Memory B cell (primary cell): ENCODE measurements at places on chromosomes 4 and X.

DNA sequence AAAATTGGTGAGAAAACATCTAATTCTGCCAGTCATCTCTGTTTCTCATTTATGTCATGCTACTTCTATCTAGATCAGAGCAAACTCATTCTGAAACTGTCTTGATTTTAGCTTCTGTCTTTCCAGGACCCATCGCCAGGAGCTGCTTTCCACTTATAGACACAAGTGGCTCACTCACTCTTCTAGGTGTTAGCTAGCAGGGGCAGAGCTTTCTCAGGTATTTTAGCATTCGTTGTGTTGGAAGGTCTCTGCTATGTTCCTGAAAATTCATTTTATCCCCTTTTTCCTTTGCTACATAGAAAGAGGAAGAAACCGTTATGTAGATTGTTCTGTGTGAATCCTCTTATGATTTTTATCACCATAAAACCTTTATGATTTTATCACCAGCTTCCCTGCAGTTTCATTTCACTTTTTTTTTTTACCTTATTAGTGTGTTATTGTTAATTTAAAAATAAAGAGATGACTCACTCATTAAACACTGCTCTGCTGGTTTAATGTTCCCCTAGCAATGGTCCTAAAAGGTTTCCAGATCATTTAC is 246.6 kb upstream of the AADAT start:
- DNase-seq = no peak

DNA sequence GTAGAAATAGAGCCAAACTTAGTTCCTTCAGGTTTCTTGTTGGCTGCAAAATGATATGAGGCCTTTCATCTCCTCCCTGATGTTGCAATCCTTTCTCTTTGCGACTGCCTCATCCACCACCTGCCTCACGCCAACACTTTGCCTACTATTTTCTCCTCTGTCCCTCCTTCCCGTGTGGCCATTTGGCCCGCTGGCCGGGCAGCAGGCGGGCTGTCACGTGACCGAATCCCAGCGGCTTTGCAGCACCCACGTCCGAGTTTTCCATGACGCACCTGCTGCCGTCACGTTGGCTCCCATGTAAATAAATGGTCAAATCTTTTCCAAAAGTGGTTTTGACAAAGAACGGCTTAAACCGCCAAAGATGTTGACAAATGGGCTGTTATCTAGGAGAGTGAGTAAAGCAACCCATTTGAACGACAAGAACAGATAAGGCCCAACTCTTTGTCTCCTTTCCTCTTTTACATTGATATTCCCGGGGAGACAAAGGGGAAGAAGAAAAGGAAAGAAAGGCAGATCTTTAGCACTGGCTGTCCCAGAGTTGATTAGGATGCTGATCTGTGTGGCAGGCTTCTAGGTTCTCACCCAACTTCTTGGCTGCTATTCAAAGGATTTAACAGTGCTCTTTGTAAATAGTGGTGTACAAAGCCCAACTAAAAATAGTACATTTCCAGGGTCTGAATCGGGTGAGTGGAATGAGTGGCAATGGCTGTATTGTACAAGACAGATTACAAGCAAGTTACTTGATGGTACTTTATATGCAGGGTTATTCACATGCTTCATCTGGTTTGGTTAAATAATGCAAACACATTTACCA is 174.2 kb upstream of the JADE1 start:
- no peak for DNase-seq

- DNase-seq = no peak
Measured at GRCh38 chr4:28269426-28269825, 1408.8 kb downstream of the STIM2 start.

GRCh38 chr4:113303315-113303714 is 253.9 kb downstream of the ANK2 start:
- DNase-seq = no peak

DNA sequence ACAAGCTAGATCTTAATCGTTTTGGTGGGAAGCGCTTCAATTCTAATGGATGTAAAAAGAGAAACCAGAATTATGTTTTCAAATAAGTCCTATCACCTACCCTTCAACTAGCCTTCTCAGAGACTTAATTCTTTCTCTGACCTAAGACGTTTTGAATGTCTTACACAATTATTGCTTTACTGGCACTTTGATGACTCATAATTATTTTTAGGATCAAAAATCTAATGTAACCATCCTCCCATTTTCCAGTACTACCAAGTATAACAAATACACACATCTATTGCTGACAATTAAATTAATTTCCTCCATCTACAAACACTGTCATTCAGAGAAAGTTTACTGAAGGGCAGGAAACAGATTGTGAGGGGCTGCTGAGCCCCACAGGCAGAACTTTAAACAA is 108.6 kb downstream of the PPP3CA start:
- DNase-seq = no peak

DNA sequence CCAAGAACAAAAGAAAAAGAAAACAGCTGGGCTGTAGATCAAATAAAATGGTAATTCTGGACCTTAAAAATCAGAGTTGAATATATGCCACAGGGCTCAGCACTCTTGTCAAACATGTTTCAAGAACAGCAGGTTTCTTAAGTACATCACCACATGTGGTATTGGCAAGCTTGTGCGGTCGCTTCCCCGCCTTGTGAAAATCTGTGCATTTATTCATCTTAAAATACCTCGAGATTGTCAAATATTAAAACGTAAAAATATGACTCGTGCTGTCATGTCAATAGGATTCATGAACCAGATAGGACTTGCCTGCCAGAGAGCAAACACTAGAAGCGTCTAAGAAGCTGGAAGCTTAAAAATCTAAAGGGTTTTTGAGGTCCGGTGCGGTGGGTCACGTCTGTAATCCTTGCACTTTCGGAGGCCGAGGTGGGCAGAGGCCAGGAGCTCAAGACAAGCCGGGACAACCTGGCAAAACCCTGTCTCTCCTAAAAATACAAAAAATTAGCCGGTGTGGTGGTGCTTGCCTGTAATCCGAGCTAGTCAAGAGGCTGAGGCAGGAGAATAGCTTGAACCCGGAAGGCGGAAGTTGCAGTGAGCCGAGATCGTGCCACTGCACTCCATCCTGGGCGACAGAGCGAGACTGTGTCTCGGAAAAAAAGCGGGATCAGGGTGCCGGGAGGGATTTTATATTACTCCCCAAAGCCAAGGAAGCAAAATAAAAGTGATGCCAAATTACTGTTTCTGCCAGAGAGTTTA is 40.2 kb upstream of the TMEM154 start:
- no peak for DNase-seq

DNA sequence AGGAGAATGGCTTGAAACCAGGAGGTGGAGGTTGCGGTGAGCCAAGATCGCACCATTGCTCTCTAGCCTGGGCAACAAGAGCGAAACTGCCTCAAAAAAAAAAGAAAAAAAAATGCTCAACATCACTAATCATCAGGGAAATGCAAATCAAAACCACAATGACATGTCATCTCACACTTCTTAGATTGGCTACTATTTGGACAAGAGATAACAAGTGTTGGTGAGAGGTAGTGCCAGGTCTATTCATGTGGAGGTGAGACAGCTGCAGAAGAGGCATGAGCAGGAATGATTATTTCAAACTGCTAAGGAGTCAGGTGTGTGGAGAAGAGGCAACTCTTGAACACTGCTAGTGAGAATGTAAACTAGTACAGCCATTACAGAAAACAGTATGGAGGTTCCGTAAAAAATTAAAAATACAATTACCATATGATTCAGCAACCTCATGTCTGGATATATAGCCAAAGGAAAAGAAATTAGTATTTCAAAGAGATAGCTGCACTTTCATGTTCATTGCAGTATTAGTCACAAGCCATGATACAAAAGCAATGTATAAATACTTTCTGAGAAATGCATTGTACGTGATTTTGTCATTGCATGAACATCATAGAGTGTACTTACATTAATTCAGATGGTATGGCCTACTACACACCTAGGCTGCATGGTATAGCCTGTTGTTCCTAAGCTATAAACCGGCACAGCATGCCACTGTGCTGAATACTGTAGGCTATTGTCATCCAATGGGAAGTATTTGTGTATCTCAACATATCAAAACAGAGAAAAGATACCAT is 75.3 kb downstream of the TMEM144 start:
- no peak for DNase-seq

DNA sequence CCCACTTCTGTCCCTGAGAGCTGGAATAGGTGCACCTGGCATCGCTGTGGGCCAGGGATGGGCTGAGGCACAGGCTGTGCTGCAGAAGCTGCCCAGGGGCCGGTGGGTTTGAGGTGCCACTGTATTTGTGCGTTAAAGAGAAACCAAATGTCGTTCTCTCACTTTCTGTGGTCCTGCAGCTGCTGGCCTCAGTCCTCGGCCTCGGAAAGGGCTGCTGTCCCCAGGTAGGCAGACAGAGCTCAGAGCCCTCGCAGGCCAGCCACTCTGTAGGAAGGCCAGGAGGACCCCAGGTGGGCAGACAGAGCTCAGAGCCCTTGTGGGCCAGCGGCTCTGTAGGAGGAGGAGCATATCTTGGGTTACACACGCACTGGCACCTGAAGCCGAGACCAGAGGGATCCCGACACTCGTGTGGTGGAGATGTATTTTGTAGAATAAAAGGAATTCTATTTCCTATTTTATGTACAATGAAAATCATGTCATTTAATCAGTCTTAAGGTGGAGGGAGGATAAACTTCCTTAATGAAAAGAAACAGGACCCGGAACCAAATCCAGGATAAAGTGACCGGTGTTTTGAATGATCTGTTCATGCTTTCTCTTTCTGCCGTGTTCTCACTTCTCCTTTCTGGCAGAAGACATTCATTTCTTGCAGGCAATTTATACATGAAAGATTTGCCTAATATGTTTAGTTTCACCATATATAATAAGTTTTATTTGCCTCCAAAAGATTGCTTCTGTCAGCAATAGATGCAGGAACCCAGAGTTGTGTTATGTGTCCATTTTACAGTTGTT is 54.4 kb upstream of the HGFAC start:
- DNase-seq = peak; percentile 26

- no peak for DNase-seq
Measured at GRCh38 chr4:141642063-141642462, 5.7 kb downstream of the IL15 start.

- DNase-seq = no peak
Measured at GRCh38 chr4:87949961-87950360, 25.6 kb upstream of the SPP1 start.

GRCh38 chrX:15751155-15751819 is 13.2 kb downstream of the CA5B start:
- DNase-seq = no peak

- no peak for DNase-seq
Measured at GRCh38 chr4:751676-752075, 46.0 kb downstream of the PCGF3 start.

DNA sequence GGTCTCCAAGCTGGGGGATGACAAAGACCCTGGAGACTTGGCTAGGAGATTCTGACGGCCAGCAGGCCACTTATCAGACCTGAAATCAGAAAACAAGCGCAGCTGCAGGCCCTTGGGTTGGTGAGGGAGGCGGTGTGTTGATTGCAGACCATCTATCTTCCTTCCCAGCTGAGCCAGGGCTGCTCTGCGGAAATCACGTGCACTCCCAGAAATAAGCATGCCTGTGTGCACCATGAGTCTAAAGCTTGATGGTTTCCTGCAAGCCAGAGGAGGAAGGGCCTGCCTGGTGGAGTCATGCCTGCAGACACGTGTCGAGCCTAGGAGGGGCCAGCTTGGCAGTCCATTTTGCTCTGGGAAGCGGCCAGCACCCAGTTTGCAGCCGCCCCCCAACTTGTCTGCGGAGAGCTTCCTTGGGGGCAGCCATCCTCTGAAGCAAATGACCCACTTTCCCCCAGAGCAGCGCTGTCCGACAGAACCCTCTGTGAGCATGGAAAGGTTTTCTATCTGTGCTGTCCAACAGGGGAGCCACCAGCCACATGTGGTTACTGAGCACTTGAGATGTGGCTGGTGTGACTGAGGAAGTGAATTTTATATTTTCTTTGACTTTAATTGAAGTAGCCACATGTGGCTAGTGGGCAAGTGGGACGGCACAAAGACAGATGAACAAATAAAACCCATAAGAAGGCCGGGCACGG is 175.7 kb upstream of the BCOR start:
- no peak for DNase-seq

DNA sequence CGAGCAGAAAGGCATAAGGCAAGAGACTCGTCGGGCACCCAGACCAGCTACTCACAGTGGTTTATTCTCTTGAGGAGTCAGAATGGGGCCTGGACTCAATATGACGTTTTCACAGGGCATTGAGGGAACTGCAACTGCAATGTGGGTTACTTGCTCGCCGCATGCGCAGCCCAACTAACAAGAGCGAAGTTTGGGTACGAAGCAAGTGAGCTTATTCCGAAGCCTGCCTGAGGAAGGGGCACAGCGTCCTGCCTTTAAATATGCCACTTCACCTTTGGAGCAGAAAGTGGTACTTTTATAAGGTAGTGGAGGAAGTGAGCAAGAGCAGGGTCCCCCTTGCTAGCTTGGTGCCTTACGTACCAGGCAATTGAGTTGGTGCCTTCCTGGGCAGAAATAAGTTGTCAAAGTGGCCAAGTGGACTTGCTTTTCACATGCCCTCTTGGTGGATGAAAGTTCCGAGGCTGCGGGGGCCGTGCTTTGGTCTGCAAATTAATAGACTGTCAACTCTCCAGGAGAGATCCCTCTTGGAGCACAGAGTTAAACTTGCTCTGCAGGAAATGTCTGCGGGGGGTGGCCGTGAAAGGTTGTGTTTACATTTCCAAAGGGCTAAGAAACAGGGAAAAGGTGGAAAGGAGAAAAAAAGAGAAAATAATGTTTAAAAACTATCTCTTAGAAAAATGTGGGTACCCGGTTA is 480.4 kb downstream of the TRIML1 start:
- no peak for DNase-seq

- DNase-seq = no peak
Measured at GRCh38 chr4:185799442-185799841, 12.6 kb downstream of the SORBS2 start.

GRCh38 chr4:41763729-41764128 is 15.2 kb upstream of the PHOX2B start:
- no peak for DNase-seq

GRCh38 chr4:82988323-82988832 is 22.2 kb downstream of the LIN54 start:
- DNase-seq = no peak

GRCh38 chr4:159010563-159011260 is 92.2 kb upstream of the RAPGEF2 start:
- DNase-seq = no peak

DNA sequence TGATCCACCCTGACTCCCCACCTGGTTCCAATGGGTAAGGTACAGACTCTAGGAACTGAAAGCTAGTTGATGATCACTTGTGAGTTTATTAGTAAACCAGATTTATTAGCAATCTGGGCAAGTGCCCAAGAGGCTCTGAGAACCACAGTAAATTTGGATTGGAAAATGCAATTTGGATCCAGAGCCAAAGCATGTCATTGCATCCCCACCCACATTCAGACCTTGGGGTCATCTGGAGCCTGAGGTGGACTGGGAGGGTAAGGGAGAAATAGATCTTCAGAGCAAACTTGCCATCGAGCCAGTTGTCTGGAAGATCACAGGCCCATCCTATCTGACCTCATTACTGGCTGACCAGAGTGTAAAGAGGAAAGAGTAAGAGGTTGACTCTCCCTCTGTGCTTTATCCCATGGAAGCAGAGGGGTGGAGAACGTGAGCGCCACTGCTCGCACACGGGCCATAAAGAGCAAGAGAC is 78.7 kb upstream of the RASGEF1B start:
- no peak for DNase-seq

DNA sequence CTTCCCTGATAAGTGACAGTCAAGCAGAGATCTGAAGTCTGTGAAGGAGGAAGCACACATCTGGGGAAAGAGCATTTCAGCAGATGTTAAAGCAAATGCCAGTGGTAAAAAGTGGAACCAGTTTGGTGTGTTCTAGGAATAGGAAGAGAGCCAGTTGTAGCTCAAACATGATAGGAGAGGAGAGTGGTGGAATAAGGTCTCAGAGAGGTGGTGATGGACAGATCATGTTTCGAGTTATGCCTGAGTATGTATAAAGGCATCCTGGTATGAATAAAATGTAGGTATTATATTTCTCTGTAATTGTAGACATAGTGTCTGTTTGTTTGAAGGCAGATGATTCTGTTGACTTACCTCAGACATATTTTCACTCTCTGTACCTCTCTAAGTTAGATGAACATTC is 89.1 kb downstream of the LARP7 start:
- DNase-seq = no peak
